ENCODE measurements at places on chromosomes 2 and 18.

DNA sequence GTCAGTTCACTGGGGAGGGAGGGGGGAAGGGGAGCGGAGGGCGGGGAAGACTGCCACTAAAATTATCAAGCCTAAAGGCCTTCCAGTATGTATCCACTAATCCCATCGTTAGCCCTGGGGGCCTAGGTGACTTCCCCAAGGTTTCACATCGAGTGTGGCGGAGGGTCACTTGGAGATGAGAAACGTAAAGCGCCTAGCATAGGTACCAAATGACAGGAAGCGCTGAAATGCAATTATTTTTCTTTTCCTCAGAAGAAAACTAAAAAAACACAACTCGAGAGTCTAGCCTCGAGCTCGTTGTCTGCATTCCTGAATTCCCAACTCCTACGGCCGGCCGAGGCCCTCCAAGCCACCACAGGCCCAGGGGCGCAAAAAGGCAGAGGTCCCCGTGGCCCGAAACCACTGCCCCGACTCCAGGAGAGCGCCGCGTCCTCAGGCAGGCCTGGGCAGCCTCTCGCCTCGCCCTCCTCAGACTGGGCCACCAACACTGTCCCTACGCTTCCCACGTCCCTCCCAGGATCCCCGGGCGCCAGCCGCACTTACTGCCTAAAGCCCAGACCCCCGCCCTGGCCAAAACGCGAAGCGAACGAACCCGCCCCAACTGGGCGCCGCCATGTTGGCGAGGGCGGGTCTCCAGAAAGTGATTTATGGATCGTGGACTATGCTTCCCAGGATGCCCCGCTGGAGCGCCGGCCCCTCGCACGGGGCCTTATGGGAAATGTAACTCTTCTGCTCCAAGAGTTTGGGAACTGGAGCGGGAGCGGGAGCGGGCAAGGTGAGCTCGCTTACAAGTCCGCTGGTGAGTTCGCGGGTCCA is at the start of gene USP40:
Gene USP40, minus strand, starts transcription at position 642 of the 816 bp plus-strand sequence. CDS start 1,228 bp downstream, outside the sequence.
- DNase-seq: peak; percentile 84

DNA sequence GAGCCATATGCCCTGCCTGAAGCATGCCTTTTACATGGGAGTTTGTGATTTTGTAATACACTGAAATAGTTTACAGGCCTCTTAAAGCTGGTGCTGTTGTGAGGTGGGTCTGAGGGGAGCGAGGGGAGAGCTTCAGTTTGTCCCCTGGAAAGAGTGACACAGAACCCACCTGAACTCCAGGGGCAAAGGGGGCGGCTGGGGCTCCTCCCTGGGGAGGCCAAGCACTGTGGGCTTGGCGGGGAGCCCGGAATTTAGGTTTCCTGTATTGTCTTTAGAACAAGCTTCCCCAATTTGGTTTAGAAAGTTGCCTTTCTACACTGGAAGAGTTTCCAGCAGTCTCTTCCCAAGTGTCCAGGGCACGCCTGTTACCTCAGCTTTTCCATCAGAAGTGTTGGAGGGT is 75.7 kb downstream of the VAPA start:
- DNase-seq: no peak

GRCh38 chr18:37533647-37534584 is 31.7 kb downstream of the CELF4 start:
- no peak for DNase-seq

DNA sequence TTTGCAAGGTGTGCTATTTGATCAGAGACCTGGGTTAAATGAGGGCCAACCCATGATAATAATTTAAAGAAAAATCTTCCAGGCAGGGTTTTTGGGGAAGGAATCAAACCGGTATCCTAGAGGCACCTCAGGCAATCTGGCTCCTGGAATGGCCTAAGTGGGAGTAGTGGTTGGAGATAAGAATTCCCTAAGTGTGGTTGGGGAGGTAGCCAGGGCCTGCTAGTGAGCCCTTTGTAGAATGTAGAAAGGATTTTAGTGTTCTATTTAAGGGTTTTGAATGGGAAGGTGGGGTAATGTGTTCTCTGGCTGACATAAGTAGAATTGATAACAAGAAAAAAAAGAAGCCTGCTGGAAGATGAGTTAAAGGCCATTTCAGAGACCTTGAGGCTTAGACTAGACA is 422.2 kb downstream of the XIRP2 start:
- DNase-seq: no peak

DNA sequence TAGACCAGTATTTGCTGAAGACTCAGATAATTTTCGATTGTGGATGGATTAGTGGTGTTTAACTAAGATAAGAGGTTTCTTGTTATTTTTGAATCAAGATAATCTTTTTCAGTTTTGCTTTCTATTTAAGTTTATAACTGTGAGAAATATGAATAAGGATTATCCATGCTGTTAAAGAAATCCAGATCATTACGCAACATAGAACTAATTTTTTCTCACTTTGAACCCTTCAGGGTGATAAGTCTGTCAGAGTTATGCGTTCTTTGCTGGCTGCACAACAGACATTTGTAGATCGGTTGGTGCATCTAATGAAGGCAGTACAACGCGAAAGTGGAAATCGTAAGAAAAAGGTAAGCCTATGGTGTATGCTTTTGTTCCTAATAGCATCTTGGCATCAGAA is 74.1 kb downstream of the PIK3C3 start:
- DNase-seq: no peak

- no peak for DNase-seq
Measured at GRCh38 chr18:23718243-23718720, 29.0 kb downstream of the LAMA3 start.

DNA sequence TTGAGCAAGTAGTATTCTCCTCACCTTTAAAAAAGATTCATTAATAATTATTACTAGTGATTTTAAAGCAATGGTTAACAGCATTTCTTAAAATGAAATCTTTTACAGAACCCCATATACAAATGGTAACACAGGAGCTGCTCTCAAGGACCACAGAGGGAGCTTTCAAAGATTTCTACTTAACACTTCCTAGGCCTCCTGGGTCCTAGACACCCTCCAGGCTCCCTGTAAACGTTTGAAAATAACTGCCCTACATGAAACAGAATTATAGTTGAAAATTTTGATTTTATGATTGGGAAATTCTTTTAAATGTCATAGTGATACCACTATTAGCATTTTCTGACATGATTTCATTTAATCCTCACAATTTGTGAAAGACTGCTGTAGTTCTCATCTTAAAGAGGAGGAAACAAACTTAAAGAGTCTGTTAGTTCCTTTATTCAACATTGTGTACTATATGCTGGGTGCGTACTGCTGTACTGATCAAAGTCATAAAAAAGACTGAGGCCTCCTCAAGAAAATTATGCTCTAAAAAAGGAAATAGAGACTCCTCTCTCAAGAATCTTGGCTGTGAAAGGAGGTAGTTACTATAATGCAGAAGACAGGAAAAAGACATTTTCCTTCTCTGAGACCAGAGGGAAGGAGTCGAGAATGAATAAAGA is 10.6 kb downstream of the CUL3 start:
- no peak for DNase-seq

DNA sequence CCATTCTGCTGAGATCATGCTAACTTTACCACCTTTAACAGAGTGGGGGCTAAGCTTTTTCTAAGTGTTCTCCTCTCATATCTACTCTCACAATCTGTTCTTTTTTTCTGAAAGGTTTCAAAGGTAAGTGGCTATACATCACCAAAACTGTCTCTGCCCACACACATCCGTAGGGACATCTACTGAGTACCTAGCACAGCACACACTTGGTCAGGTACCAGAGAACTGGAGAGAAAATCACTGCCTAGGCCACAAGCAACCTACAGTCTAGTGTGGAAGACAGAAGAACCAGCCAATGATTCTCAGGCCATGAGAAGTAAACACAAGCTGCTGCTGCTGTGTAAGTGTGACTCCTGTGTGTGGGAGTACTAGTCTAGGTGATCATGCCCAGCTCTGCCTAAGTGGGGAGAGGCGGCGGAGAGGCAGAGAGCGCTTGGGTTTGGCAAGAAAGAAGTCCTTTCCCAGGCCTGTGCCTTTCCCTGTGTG is 176.1 kb upstream of the ZFP36L2 start:
- no peak for DNase-seq

GRCh38 chr2:70124983-70125480 is 37.8 kb downstream of the PCBP1 start:
- DNase-seq: no peak

- DNase-seq: no peak
Measured at GRCh38 chr2:111039628-111040383, 80.9 kb upstream of the BCL2L11 start.

- DNase-seq: no peak
Measured at GRCh38 chr2:162824304-162824703, 14.3 kb downstream of the KCNH7 start.

DNA sequence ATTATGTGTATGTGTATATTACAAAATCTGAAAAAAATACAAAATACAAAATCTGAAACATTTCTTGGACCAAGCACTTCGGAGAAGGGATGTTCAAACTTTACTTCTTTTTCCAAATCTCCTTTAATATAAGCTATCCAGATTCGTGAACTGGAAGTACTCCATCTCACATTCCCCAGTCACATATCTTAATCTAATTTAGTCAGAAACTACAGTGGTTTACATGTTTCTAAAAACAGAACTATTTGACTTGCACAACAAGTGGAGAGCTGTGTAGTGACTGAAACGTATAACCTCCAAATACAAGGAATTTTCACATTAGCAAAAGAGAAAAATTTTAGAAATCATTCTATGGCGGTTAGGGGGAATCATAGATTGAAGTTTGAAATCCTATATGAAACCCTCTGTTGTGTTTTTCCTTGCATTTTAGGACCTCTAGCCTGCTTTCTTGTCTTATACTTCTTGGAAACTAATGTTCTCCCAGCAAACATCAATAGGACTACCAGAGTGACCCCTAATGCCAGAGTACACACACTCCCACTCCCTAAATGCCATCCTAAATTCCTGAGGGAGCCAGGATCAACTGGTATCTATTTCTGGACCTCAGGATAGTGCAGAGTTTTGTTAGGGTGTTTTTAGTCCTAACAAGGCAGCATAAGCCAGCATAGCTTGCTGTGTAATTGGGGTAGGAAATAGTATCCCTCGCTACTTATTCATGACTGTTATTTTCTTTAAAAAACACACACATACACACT is 30.2 kb upstream of the ROCK1 start:
- DNase-seq: no peak

- no peak for DNase-seq
Measured at GRCh38 chr18:29060349-29060748, 883.4 kb upstream of the CDH2 start.

DNA sequence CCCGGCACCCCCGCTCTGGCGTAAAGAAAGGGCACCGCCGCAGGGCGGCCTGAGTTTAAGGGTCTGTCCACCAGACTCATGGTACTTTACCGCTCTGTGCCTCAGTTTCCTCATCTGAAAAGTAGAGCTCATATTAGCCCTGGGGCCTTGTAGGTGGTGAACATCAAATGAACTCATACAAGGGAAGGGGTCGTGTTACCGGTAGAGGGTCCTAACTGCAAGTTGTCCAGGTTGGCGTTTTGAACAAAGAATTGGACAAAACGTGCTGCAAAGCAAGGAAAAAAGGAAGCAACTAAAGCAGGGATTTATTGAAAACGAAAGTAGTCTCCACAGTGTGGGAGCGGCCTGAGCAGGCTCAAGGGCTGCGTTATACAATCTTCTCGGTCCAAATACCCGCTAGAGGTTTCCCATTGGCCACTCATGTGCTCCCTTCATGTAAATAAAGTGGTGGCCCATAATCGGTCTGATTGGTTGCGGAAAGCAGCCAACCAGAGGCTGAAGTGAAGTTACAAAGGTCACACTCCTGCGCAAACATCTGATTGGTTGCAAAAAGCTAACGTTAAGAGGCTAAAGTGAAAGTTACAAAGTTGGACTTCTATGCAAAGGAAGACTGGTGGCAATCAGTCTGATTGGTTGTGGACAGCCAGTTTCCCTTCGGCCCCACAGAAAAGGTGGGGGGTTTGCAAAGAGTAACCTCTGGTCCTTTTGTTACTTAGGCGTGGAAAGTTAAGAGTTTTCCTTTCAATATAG is 80.7 kb upstream of the LDLRAD4 start:
- DNase-seq: no peak

GRCh38 chr2:100274076-100274475 is 48.2 kb downstream of the LONRF2 start:
- no peak for DNase-seq

DNA sequence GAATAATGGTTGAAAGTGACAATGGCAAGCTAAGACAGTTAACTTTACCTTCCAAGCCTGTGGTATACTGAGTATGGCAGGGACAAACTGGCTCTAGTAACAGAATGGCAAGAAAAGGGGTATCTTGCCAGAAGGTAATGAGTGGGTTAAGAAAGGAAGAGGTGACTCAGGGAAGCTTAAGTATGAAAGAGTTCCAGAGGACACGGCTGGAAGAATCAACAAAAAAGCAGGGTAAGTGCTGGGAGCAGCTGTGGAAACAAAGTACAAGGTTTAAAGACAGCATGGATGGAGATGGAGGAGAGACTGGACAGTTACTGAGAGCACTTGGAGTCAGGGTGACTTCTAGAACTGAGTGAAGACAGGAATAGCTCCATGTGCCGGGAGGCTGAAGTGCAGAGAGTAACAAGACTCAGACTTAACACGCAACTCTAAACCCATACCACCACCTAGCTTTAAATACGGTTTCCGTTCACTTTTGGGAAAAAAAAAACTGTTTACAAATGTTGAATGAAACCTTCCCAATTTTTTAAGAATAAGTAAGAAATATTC is 69.0 kb downstream of the REV1 start:
- DNase-seq: no peak

DNA sequence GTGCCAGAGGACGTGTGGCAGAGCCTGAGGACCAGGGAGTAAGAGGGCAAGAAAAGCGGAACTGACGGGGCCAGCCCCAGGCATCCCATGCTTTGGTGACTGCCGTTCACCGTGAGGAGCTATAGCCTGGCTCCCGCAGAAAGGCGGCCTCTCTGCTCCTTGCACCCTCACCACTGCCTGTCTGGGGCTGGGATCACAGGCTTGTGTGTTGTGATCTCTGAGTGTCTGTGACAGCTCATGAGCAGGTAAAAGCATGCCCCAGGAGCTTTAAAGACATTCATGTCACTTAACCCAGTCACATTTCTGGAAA is 266.8 kb upstream of the RAB6C start:
- no peak for DNase-seq

- no peak for DNase-seq
Measured at GRCh38 chr2:222909286-222909685, 48.5 kb downstream of the ACSL3 start.

GRCh38 chr2:64637000-64637635 is 16.6 kb downstream of the SERTAD2 start:
- no peak for DNase-seq

- no peak for DNase-seq
Measured at GRCh38 chr2:97858442-97858841, 137.3 kb downstream of the TMEM131 start.

- no peak for DNase-seq
Measured at GRCh38 chr2:17593841-17594491, 53.5 kb downstream of the VSNL1 start.

- DNase-seq: peak; percentile 51
Measured at GRCh38 chr18:74896390-74896991, 298.8 kb downstream of the ZNF407 start.

GRCh38 chr2:200749631-200750322 is 61.9 kb upstream of the BZW1 start:
- no peak for DNase-seq
